ENCODE measurements at places on chromosomes 3 and 15.

DNA sequence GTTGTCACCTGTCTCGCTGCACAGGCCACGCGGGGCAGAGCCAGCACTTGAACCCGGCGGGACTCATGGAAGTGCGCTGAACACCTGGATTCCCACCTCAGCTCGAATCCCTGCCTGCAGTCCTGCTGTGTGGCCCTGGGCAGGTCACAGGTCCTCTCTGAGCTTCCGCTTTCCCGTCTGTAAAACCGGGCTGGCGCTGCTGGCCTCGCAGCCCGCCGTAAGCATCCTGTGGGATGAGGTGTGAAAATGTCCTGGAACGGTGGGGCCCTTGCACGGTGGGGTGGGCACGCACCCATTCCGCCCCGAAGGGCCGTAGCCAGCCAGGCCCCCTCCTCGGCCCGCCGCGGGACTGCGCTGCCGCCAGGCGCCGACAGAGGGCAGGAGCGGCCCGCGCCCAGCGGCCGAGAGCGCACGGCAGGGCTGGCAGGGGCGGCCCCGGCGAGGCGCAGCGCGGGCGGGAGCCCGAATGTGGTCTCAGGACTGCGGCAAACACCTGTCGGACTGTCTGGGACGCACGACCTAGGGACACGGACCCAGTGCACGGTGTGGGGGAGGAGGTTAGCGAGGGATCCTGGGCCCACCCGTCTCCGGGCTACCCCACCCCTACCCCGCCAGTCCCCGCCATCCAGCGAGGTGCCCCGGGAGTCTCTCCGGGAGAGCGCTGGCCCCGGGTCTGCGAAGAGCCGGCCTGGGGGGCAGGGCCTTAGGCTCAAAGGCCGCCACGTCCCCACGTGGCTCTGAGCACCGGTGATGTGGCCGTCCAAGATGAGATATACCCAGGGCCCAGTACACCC lies 40.4 kb downstream of the DNAJB8 start:
- peak; percentile 62 for DNase-seq

DNA sequence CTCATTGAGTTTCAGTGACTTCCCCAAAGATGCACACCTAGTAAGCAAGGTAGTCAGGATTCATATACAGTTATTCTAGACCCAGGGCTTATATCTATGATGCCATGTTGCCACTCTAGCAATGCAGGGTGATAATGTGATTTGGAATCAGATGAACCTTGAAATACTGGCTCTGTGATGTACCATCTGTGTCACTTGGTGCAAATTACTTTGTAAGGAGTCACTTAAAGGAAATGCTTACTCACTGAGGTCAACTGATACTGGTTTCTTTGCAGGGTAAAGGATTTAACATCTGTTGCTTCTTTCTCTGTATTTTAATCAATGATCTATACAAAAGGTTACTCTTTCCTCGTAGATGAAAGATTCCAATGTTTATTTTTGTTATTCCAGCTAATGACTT lies 10.8 kb downstream of the ASB14 start:
- DNase-seq: no peak

GRCh38 chr3:190582667-190583066 lies 68.8 kb downstream of the IL1RAP start:
- no peak for DNase-seq

DNA sequence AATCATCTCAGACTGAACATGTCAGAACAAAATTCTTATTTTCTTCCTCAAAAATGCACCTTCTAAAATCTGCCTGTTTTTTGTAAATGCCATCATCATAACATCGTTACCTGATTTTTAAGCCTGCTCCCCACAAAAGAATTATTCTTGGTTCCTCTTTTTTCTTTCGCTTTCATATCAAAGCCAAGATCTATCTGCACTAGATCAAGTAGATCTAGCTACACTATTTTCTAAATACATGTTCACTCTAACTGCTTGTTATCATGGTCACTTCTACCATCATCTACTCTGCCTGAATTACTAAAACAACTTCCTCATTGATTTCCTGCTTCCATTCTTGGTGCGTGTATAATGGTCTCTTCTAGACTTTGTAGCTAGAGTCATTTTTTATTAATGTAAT lies 217.7 kb downstream of the ARPP21 start:
- no peak for DNase-seq

- no peak for DNase-seq
Measured at GRCh38 chr3:114213292-114213626, 24.1 kb downstream of the ZNF80 start.

GRCh38 chr3:189041482-189042090 lies 130.2 kb upstream of the TPRG1 start:
- peak; percentile 69 for DNase-seq

GRCh38 chr15:76514282-76514681 lies 177.7 kb downstream of the ISL2 start:
- no peak for DNase-seq

- DNase-seq: no peak
Measured at GRCh38 chr15:72967811-72968530, 84.3 kb upstream of the NEO1 start.

DNA sequence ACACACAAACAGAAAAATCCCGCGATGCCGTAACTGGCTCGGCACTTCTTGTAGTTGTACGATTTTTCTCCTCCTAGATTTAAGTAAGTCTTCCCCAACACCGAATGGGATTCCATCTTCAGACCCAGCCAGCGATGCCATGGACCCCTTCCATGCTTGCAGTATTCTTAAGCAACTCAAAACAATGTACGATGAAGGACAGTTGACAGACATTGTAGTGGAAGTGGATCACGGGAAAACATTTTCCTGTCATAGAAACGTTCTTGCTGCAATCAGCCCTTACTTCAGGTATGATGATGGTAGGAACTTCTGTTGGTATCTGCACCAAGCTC lies 763 bp downstream of the KBTBD8 start:
- no peak for DNase-seq

GRCh38 chr3:149830902-149831301 lies 17.9 kb downstream of the RNF13 start:
- no peak for DNase-seq

- no peak for DNase-seq
Measured at GRCh38 chr3:185693985-185694653, 108.0 kb downstream of the SENP2 start.

GRCh38 chr3:119582178-119582577 lies 2.9 kb downstream of the ADPRH start:
- no peak for DNase-seq

GRCh38 chr15:36951731-36952247 lies 148.6 kb downstream of the MEIS2 start:
- DNase-seq: no peak

- DNase-seq: no peak
Measured at GRCh38 chr3:120137548-120137947, 43.3 kb upstream of the GSK3B start.

DNA sequence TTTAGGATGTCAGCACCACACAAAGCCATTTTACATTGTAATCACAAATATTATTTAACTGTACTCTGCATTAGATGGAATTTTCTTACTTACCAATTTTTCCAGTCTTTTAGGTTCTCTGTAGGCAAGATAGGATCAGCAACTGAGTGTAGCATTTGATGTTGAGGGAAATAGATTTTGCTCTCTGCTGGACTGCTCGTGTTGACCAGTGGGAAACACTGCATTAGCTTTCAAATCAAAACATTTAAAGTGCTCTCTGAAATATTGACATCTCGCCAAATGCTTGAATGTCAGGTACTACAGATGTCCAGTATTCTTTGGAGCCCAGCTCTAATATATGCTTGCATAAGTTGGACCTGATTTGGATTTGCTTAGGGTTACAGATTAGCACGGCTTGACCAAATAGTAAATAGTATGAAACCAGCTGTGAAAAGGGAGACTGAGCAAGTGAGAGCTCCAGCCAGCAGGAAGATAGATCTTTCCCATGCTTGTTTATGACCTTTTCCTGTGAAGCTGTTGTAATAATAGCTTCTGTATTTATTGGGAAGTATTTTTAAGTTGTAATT lies 29.5 kb downstream of the P2RY14 start:
- DNase-seq: no peak

DNA sequence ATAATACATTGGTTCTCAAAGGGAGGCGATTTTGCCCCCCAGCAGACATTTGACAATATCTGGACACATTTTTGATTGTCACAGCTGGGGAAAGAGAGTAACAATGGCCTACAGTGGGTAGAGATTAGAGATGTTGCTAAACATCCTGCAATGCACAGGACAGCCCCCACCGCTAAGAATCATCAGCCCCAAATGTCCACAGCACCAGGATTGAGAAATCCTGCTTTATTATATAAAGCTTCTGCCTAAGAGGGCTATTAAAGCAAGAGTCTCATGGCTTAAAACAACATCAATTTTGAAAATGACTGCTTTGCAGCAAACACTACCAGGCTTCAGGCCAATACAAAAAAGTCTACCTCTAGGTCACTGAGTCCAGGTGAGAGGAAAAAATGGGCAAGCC lies 68.2 kb downstream of the NTRK3 start:
- no peak for DNase-seq

DNA sequence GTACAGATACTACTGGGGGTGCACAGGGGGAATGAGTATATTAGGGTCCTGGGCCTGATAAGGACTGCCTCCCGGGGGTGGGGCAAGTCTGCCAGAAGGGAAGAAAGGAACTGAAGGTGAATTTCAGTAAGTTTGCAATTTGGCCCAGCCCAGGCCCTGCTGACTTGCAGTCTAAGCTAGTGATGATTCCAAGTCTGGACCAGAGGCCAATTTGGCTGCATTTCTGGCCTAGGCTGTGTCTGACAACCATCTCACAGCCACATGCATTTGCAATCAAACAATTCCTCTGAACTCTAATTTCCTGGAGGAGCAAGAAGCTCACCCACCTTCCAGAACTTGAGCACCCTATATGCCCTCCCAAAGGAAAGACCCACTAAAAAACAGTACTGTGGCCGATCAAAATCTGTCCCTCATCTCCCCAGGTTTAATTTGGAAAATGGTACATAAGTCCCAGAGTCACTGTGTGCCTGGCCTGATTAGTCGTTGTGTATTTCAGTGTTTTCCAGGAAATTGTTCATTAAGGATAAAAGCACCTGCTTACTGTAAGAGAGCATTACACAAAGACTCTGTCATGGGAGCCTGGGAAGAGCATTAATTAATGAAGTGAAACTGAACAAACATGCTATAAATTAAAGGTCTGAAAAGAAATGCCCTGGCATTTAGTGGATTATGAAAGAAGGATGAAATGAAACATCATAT lies 114.5 kb downstream of the MEGF11 start:
- DNase-seq: no peak

- DNase-seq: no peak
Measured at GRCh38 chr3:116129187-116129946, 315.9 kb downstream of the LSAMP start.

DNA sequence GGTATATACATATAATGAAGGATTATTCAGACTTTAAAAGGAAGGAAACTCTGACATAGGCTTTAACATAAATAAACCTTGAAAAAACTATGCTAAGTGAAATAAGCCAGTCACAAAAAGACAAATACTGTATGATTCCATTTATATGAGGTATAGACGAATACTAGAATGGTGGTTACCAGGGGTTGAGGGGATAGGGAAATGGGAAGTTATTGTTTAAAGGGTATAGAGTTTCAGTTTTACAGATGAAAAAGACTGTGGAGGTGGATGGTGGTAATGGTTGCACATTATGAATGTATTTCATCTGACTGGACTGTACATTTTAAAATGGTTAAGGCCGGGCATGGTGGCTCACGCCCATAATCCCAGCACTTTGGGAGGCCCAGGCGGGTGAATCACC lies 41.7 kb downstream of the FRMD5 start:
- no peak for DNase-seq

- no peak for DNase-seq
Measured at GRCh38 chr15:64530472-64530871, 70.1 kb downstream of the ZNF609 start.

- no peak for DNase-seq
Measured at GRCh38 chr3:16357186-16358121, 92.4 kb downstream of the OXNAD1 start.

GRCh38 chr3:58421004-58421403 lies 12.6 kb downstream of the PDHB start:
- DNase-seq: no peak

- DNase-seq: no peak
Measured at GRCh38 chr3:45513041-45513440, 81.5 kb upstream of the LIMD1 start.

DNA sequence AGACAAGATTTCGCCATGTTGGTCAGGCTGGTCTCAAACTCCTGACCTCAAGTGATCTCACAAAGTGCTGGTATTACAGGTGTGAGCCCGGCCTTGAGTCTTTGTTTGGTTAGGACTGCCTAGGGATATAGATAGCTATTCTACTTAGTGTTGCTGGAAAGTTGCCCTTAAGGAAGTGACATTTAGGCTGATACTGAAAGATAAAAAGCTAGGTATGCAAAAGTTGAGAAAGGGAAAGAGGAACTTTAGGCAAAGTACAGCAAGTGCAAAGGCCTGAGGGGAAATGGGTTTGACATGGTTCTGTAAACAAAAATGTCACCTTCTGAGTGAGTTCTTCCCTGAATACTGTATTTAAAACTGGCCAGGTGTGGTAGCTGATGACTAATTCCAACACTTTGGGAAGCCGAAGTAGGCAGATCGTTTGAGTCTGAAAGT lies 111.5 kb downstream of the ZNF609 start:
- DNase-seq: no peak

- no peak for DNase-seq
Measured at GRCh38 chr15:35753486-35753885, 207.5 kb upstream of the DPH6 start.

- DNase-seq: no peak
Measured at GRCh38 chr3:122961146-122961545, 66.4 kb downstream of the SEMA5B start.

GRCh38 chr3:107065094-107065861 lies 312.0 kb upstream of the CCDC54 start:
- no peak for DNase-seq
